T-helper 2 cell treated with Interferon-gamma antibody and Interleukin-4, amounts not matched to agents 5 μg/mL and 100 μg/mL, for 36 hours (primary cell): ENCODE measurements at places on chromosomes 3 and 15.

- DNase-seq = no peak
- no peak overlapping the region for H3K27ac ChIP-seq
- peaks cover 6% of the 10 kb centered on the region for H3K4me1 ChIP-seq
- peaks cover 60% of the 10 kb centered on the region for H3K36me3 ChIP-seq
- H3K27me3 ChIP-seq = no peaks in the 10 kb centered on the region
Measured at GRCh38 chr3:123920383-123920782, 36.3 kb upstream of the MYLK start.

GRCh38 chr3:120449701-120450599, 842 bp downstream of the FSTL1 start:
- H3K27me3 ChIP-seq = peaks cover 63% of the 10 kb centered on the region
- H3K4me1 ChIP-seq = peaks cover 7% of the 10 kb centered on the region
- no peak overlapping the region for H3K27ac ChIP-seq
- H3K36me3 ChIP-seq = no peaks in the 10 kb centered on the region

DNA sequence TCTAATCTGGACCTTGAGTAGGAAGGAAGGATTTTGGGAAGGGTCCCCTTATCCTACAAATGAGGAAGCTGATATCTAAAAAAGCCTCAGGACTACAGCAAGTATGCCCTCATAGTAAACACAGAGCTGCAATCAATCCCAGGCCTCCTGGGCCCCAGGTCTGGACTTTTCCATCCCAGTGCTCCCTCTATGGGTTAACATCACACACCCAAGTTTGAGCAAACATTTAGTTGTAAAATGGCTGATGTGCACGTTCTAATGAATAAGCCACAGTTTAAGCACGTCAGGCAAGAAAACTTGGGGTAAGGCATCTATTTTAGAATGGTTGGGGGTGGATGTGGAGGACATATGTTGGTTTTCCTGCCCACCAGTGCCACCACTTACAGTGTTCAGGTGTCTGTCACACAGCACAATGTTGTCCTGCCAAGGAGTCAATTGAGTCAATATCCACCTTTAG, 44.3 kb upstream of the UBE2E1 start:
- no peaks in the 10 kb centered on the region for H3K36me3 ChIP-seq
- no peak overlapping the region for H3K4me3 ChIP-seq

- no peaks in the 10 kb centered on the region for H3K27me3 ChIP-seq
- H3K4me1 ChIP-seq = no peaks in the 10 kb centered on the region
- no peak overlapping the region for H3K27ac ChIP-seq
- H3K4me3 ChIP-seq = no peak overlapping the region
- H3K36me3 ChIP-seq = no peaks in the 10 kb centered on the region
Measured at GRCh38 chr3:40645883-40646282, 121.1 kb downstream of the ZNF621 start.

DNA sequence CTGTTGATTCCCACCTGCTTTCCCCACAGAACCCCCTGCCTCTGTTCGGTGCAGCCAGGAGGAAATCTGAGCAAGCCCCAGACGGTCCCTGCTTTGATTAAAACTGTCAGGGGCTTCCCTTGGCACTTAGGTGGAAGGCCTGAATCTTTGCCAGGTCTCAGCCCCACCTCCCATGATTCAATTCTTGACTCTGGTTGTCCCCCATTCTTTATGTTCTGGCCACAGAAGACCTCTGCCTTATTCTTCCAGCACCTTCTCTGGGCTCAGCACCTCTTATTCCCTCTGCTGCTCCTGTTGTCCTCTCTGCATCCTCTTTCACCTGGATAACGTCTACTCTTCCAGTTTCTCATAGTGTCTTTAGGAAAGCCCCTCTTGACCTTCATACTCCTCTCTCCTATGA, 349.4 kb downstream of the PTPRG start:
- no peaks in the 10 kb centered on the region for H3K4me1 ChIP-seq
- H3K36me3 ChIP-seq = no peaks in the 10 kb centered on the region
- no peaks in the 10 kb centered on the region for H3K27me3 ChIP-seq

- H3K36me3 ChIP-seq = no peaks in the 10 kb centered on the region
- H3K27me3 ChIP-seq = no peaks in the 10 kb centered on the region
- H3K4me3 ChIP-seq = no peak overlapping the region
Measured at GRCh38 chr3:114428044-114428595, 134.3 kb downstream of the TIGIT start.

DNA sequence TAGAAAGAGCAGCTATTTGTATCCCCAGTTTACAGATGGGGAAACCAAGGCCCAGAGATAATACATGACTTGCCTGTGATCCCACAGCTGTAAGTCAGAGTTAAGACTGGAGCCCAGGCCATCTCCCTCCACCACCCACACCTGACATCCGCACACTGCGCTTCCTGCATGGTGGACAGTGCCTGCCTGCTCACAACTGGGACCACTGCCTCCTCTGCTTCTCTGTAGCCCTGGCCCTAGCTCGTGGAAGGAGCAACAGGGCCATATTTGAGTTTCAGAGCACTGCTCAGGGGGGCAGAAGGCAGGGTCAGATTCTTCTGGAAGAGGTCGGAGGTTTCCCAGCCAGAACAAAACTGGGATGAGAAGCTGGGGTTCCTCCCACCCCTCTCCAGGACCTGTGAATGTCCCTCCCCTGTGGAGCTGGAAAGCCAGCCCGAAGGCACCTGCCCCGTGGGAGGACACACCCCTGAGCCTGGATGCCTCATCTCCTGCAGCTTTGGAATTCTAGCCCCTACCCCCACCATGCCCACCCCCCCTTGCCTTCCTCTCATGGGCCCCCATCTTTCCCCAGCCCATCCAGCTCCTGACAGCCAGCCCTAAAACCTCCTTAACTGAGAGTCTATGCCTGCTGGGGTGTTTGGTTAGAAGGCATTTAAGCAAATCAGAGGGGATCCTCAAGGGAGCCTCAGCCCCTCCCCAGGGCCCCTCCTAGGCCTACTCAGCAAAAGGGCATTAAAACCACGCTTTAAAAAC, 100.1 kb downstream of the TPRA1 start:
- no peak overlapping the region for H3K4me3 ChIP-seq
- peaks cover 7% of the 10 kb centered on the region for H3K27me3 ChIP-seq
- no peaks in the 10 kb centered on the region for H3K36me3 ChIP-seq
- no peak for DNase-seq
- no peak overlapping the region for H3K27ac ChIP-seq

DNA sequence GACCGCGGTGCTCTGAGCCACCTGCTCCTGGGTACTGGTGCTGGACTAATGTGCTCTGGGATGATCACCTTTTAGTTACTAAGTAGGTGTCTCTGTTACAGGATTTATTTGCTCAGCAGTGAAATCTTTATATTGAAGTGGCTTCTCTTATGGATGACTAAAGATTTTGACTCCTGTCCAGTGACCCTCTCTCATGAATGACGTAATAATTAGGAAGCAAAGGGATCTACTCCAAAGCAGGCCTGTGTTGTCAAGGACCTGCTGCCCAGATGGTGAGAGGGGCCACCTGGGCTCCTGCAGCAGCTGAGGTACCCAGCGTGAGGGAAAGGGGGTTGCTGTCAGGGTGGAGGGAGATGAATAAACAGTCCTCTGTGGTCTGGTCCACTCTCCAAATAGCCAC, 263.6 kb downstream of the GABRG3 start:
- no peaks in the 10 kb centered on the region for H3K36me3 ChIP-seq
- H3K27ac ChIP-seq = no peak overlapping the region
- no peak for DNase-seq
- no peak overlapping the region for H3K4me3 ChIP-seq
- no peaks in the 10 kb centered on the region for H3K27me3 ChIP-seq
- H3K4me1 ChIP-seq = no peaks in the 10 kb centered on the region

- H3K4me1 ChIP-seq = no peaks in the 10 kb centered on the region
- DNase-seq = no peak
- no peak overlapping the region for H3K27ac ChIP-seq
Measured at GRCh38 chr3:159884661-159885402, 103.8 kb upstream of the IL12A start.

DNA sequence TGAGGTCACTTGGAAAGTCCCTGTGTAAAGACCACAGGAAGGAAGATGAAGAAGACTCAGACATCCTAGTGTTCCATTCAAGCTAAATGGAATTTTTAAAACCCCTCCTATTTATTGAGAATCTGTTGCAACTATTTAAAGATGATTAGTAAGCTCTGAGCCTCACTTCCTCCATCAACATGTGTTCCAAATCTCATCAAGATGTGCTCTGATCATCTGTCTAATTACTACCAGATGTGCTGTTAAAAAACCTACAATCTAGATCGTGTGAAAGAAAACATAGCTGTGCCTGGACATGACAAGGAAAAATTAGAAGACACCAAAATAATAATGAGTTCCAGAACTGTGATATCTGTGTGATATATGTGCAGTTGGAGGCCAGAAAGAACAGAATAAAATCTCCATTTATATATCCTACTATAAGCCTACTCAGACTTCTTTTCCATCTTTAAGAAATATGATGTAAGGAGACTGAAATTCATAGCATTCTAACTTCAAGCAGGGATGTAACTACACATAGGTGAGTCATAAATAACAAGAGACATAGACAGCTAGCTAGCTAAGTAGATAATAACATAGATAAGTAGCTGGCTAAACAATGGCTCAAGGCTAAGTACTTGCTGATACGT, 7.8 kb downstream of the XPC start:
- no peak overlapping the region for H3K27ac ChIP-seq
- H3K4me1 ChIP-seq = peaks cover 23% of the 10 kb centered on the region
- H3K36me3 ChIP-seq = peaks cover 55% of the 10 kb centered on the region

DNA sequence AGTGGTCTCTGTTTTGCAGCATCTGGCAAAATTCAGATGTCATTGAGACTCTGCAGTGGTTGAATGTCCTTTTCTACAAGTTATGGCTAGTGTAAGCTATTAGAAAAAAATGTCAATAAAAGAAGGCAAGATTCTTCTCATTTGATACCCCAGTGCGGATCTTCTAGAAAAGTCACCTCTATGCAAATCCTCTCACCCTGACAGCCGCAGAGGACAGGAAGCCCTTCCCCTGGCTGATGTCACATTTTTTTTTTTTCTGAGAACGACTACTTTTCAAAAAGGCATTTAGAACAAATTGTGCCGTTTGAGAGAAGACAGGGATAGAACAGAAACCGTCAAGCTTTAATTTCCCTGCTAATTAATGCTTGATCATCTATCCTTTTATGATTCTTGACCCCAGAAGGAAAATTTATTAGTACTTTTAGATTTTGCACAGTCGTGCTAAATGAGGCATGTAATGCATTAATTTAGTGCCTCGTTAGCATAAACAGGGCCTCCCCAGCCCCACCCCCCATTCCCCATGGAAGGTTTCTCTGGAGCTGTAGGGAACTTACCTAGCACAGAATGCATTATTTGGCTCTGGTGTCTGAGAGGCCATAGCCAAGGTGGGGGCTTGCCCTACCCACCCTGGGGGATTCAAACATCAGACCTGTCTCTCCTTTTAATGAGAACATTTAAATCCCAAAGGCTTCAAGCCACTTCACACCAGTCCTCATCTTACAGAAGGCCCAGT, 183.8 kb downstream of the OPA1 start:
- H3K27me3 ChIP-seq = peaks cover 45% of the 10 kb centered on the region
- peaks cover 9% of the 10 kb centered on the region for H3K4me1 ChIP-seq
- DNase-seq = no peak
- H3K36me3 ChIP-seq = no peaks in the 10 kb centered on the region
- H3K4me3 ChIP-seq = peak overlapping the region; percentile 47

DNA sequence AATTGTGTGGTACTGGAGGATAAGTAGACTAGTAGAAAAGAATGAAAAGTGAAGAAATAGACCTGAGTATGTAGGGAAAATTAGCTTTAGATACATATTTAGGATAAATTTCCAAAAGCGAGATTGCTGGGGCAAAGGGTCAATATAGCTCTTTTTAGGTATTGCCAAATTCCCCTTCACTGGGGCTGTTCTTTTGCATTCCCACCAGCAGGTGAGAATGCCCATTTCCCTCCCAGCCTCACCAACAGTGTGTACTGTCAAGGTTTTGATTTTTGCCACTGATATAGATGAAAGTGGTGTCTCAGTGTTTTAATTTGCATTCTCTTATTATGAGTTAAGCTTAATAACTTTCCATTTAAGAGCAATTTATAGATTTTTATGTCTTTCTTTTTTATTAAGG, 35.7 kb upstream of the BHLHE40 start:
- no peaks in the 10 kb centered on the region for H3K36me3 ChIP-seq
- H3K4me3 ChIP-seq = no peak overlapping the region
- peaks cover 3% of the 10 kb centered on the region for H3K4me1 ChIP-seq
- no peak overlapping the region for H3K27ac ChIP-seq

DNA sequence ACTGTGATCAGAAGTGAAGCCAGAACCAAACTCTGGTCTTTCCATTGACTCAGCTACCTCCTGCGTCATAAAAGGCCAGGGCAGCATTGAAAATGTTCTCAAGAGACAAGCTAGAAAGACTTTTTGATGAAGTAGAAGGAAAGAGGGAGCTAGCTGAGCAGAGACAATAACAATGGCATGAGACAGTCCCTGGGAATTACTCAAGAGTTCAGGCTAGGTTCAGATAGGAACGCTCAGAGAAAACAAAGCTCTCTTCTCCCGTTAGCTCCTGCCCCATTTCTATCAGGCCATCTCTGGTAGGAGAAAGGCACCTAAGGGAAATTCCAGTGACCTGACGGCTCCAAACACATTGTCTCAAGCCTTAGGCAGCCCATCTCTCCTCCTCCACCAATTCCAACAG, 7.0 kb upstream of the OXTR start:
- H3K27me3 ChIP-seq = no peaks in the 10 kb centered on the region
- H3K27ac ChIP-seq = no peak overlapping the region
- no peak overlapping the region for H3K4me3 ChIP-seq
- no peak for DNase-seq
- no peaks in the 10 kb centered on the region for H3K4me1 ChIP-seq
- H3K36me3 ChIP-seq = no peaks in the 10 kb centered on the region

GRCh38 chr15:51237816-51238215, 100.6 kb downstream of the CYP19A1 start:
- H3K36me3 ChIP-seq = no peaks in the 10 kb centered on the region
- H3K27ac ChIP-seq = no peak overlapping the region
- peaks cover 38% of the 10 kb centered on the region for H3K27me3 ChIP-seq
- DNase-seq = no peak
- H3K4me3 ChIP-seq = no peak overlapping the region
